Stimulated activated CD8-positive, alpha-beta memory T cell treated with anti-CD3 and anti-CD28 coated beads, Interleukin-12 subunit alpha, Interleukin-12 subunit beta, amount 100 ng/mL, for 4 hours (primary cell): ENCODE measurements at places on chromosomes 4 and X.

DNA sequence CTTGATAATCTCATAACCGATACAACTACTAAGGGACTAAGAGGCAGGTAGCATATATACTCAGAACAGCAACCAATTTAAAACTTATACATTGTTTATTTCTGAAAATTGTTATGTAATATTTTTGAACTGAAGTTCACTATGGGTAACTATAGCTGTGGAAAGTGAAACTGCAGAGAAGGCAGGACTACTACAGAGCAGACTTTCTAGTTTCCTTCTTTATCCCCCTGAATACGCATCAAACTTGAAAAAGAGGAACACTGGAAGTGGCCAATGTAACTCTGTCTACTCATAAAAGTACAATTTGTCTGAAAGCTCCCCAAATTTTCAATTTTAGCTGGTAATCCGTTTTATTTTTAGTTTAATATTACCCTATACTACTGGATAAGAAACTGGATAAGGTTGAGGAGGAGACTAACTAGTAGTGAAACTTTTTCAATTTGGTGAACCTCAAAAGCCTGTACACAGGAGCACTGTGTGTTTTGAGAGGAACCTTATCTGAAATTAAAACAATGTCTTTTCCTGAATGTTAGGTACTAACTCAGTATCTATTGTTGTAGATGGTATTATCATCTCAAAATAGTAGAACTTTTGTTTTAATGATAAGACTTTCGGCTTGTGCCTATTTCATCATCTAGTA, 225.8 kb downstream of the GABRG1 start:
- no peak for DNase-seq

- no peak for DNase-seq
Observed at GRCh38 chr4:145735347-145735675, 55.4 kb downstream of the C4orf51 start.

GRCh38 chr4:143581331-143581946, 67.9 kb downstream of the SMARCA5 start:
- no peak for DNase-seq

DNA sequence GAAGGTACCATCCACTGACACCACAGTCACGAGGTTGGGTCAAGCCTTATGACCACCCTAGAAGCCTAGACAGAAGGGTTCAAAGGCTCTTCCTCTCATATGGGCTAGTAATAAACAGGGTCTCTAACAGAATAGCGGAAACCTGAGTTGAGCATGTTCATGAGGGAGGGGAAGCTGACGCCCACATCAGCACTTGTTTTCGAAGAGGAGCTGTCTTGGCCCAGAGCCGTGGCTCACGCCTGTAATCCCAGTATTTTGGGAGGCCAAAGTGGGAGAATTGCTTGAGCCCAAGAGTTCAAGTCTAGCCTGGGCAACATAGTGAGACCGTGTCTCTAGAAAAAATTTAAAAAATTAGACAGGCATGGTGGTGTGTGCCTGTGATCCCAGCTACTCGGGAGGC, 21.5 kb upstream of the TMSB4X start:
- no peak for DNase-seq

DNA sequence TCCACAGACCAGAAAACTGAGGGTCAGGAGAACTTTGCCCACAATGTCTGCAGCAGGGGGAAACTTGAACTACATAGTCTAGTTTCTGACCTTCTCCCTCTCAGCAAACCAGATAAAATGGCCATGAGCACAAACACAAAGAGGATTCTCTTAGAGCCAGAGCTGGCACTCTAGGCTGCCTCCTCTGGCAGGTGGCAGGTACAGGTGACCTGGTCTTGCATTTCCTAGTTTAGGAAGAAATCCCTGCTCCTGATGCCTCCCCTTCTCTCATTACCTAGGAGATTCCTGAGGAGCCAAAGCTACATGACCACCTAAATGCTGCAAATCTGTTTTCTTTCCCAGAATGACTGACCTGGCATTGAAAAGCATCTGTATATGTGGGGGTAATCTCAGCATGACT, 45.1 kb downstream of the ARHGEF9 start:
- no peak for DNase-seq

DNA sequence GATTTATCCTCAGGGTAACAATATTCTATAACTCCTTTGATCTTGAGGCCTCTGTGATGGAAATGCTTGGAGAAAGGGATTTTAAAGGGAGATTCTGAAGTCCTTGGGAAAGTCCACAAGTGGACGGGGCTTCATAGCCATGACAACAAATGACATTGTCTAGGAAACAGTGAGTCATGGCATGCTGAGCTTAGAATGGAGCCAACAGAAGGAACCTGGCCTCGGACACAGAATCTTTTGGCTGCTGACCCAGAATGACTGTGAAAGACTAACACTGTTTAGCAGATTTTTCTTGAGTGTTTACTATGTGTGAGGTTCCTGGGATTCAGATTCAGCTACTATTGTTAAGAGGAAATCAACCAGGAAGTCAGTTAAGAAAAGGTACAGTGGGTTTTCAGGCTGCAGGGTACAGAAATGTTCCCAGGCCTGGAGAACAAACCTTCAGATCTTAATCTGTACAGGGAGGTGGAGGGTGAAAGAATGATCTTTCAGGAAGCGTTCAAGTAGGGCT, 18.1 kb upstream of the CXCL2 start:
- DNase-seq: no peak

DNA sequence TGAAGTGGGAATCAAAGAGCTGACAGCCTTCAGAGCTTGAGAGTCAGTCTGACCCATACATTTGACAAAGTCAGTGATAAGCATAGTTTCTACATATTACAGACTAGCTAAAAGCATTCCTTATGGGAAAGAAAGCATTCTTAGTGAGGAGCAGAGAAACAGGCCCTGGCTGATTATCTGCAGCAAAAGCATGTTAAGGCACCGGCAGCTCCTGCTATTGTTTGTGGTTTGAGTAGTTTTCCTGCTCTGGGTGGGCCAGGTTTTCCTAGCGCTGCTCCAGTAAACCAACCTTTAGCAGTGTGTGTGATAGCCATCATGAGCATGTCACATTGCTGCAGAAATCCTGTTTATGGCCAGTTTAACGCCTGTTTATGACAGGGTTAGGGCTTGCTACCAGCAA, 51.6 kb upstream of the WDR1 start:
- DNase-seq: no peak

DNA sequence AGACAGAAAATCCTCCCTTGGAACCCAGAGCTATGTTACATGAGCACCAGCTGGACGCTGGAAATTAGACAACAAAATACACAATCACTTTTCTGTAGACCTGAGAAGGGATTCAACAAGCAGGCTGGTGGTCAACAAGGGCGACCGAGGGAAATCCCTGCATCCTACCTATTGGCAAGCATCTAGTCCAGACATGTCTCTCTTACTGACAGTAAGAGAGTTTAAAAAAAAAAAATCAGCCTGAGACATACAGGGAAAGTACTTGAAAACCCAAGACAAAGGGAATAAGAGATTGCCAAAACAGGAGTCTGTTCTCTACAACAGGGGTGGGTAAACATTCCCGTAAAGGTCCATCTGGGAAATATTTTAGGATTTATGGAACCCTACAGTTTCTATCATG, 108.0 kb downstream of the KDR start:
- no peak for DNase-seq

DNA sequence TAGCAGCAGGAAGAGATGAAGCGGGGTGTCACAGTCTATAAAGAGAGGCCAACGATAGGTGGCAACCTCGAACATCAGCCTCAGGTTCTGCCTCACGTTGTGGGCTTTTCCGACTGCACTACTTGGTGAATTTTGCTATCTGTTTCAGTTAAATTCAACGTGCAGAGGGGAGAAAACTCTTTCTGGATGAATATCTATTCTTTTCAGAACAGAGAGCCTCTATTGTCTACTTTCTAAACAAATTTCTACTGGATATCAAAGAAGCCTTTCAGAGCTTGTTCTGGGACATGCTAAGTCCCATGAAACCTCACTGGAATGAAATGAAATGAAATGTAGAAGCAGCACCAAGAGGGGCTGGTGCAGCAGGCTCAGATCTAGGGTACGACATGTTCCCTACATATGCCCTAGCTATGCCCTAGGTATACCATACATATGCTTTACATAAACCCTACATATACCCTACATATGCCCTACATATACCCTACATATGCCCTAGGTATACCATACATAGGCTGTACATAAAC, 116.5 kb upstream of the TRIM2 start:
- DNase-seq: no peak

- no peak for DNase-seq
Observed at GRCh38 chrX:42119076-42119475, 195.7 kb upstream of the CASK start.

- no peak for DNase-seq
Observed at GRCh38 chr4:173682609-173683008, 152.6 kb upstream of the HAND2 start.

GRCh38 chrX:1401611-1402430, 9.9 kb upstream of the SLC25A6 start:
- DNase-seq: no peak

DNA sequence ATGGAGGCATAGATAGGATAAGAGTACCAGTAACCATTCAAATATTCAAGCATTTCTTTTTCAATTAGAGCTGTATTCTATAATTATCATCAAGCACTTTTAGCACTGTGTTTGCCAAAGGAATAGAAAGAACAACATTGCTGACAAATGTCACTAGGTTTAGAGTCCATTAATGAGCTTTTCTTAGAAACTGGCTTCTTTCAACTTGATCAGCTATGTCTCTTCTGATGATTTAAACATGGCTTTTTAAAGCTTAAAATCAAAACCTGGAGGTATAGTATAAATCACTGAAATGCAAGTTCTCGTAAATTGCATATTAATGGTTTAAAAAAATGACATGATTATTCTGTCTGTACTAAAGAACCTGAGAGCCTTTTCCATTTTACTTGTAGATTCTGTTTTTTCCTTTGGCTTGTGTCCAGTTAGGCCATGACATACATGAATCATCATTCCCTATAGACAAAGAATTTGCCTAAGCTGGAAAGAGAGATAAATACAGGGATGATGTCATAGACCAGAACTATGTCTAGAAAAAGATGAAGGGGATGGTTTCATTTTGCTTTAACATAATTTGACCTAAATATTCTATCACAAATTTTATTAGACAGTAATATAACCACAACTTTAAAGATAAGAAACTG, 340.1 kb upstream of the CTSO start:
- no peak for DNase-seq

DNA sequence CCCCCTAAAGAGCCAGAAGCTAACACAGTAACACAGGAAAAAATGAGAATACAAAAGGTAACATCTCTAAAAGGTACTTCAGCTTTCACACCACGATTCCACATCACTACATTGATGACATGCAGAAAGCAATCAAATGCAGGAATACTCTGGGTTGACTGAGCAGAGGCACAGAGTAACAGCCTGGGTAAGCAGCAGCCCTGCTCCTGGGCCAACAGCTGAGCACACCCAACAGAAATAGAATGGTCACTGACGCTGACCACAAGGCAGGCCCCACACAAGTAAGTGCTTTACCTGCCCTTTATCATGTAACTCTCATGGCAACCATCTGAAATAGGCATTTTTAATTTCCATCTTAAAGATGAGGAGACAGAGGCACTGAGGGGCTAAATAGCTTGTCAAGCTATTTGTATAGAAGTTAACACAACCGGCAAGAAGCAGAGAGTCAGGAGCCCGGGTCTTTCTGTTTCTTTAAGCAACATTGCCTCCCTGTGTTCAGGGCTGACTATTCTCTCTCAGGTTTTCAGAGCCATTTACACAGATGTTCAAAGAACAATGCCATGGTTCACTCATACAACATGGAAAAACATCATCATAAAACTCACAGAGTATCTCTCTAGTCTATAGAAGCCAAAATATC, 168.9 kb downstream of the ZNF674 start:
- DNase-seq: no peak

DNA sequence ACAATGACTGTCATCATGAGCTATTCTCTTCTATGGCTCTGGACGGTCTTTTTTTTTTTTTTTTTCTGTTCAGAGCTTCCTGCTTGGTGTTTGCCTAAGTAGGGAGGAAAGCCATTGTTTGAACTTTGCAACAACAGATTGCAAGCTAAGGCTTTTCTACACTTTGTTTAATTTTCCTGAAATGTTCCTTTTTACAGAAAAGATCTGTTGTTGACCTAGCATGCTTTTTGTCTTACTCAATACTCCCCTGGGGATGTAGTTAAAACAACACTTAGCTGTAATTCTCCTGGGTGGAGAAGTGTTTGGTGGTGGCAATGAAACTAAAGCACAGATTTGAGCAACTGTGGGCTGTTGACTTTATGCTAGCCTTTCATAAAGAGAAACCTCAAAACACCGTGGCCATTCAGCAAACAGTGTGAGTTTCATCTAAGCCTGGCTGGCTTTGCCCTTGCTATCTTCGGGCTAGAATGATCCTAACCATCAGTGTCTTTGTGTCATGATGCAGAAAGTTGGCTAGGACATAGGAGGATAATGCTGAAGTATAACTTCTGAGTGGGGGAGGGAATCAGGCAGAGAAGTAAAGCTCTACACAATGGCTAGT, 110.5 kb downstream of the ANXA3 start:
- DNase-seq: no peak

DNA sequence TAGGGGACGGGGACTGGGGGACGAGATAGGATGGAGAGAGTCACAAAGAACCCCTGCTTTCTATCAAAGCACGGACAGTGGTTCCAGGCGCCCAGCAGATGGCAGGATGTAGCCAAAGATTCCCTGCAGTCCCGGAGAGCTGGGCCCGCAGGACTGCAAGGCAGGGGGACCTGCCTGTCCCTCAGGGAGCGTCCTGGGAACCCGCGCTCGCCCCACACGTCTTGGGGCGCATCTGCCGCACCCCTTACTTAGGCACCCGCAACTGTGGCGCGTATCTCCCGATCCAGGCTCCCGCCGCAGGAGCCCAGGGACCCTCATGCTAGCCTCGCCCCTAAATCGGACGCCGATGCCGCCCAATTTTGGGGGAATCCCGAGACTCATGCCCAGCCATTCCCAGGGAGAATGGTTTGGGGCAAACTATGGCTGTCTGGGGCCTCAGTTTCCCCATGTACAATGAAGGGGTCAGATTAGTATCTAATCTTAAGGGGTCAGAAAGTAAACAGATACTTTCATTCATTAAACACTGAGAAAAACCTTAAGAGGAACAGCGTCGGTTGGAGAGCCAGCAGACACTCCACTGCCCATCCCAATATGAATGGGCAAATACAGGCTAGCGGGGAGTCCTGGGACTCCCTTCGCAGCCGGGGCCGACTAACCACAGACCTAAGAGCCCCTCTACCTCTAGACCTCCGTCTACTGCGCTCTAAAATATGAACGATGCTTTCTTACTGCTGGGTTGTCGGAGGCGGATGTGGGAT, 581 bp upstream of the STK32B start:
- no peak for DNase-seq

DNA sequence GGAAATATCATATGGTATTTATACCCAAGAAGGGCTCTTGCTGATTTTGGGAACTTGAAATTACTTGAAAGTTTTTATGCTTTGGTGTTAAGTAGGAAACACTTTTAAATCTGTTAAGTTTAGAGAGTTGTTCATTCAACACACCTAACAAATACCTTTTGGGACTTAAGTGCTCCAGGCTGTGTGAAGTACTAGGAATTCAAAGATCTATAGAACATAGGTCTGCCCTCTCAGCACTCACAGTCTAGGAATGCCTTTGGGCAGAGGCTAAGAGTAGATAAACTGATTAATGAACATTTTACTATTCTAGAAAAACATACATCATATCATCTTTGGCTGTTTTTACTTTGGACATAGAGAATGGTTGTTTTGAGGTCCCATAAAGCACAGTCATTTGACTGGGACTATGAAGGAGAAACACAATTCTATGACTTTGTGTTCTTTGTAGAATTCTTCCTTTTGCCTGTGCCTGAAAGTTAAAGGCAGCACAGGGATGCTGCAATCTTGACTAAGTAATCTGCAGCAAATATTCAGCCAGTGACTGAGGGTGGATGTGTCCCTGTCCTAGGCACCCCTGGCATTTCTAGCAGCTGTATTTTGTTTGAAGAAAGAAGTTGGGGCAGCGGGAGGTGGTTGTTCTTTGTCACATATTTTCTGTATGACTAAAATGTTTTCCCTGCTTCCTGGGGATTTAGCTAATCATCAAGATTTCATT, 8.3 kb downstream of the BMP3 start:
- no peak for DNase-seq
